Liver (tissue), 10 donors: ENCODE measurements at places on chromosomes 2 and 18. TPM values are rescaled to one million over a fixed set of nuclear protein-coding genes. Genes with fewer than 3 reads are reported as not detected.

Gene STK17B
- total RNA-seq, result 7.4 TPM

Gene CXCR2
- 0.47 TPM for total RNA-seq

Gene SOWAHC
- 16.9 TPM for total RNA-seq

Gene RBMS1
- total RNA-seq, result 17.1 TPM

Gene GATA6
- 6.6 TPM for total RNA-seq

Gene FBXO48
- total RNA-seq, result 0.75 TPM

Gene STPG4
- total RNA-seq, result not detected

Gene RETREG2
- total RNA-seq, result 34.1 TPM

Gene FBXO36
- 0.56 TPM for total RNA-seq
